Skeletal muscle tissue (tissue), 5 donors: ENCODE measurements at places on chromosomes 1 and 21. TPM values are rescaled to one million over a fixed set of nuclear protein-coding genes. Genes with fewer than 3 reads are reported as not detected.

HRNR gene
- not detected for total RNA-seq

LINGO4 gene
- total RNA-seq, result under 0.01 TPM

RHEX gene
- 3.1 TPM for total RNA-seq

VANGL2 gene
- 2.1 TPM for total RNA-seq

ASAP3 gene
- 45.9 TPM for total RNA-seq

DTL gene
- 7.8 TPM for total RNA-seq

MCOLN2 gene
- not detected for total RNA-seq

FCRL5 gene
- not detected for total RNA-seq

ST6GALNAC5 gene
- 2.1 TPM for total RNA-seq

PDC gene
- not detected for total RNA-seq

SPRR2D gene
- total RNA-seq, result not detected

TSTD1 gene
- total RNA-seq, result 27.7 TPM

SLFNL1 gene
- total RNA-seq, result 0.52 TPM

GPR3 gene
- total RNA-seq, result under 0.01 TPM

TMPRSS2 gene
- not detected for total RNA-seq

SPRR1A gene
- total RNA-seq, result not detected

SPRR3 gene
- not detected for total RNA-seq
